ENCODE measurements at places on chromosomes 1 and 21.
A peak's percentile ranks its signal among the peaks of the same experiment; 100 is the strongest.

- peak; percentile 51 for DNase-seq
Observed at GRCh38 chr1:234617131-234617985, 7.4 kb upstream of the IRF2BP2 start.

DNA sequence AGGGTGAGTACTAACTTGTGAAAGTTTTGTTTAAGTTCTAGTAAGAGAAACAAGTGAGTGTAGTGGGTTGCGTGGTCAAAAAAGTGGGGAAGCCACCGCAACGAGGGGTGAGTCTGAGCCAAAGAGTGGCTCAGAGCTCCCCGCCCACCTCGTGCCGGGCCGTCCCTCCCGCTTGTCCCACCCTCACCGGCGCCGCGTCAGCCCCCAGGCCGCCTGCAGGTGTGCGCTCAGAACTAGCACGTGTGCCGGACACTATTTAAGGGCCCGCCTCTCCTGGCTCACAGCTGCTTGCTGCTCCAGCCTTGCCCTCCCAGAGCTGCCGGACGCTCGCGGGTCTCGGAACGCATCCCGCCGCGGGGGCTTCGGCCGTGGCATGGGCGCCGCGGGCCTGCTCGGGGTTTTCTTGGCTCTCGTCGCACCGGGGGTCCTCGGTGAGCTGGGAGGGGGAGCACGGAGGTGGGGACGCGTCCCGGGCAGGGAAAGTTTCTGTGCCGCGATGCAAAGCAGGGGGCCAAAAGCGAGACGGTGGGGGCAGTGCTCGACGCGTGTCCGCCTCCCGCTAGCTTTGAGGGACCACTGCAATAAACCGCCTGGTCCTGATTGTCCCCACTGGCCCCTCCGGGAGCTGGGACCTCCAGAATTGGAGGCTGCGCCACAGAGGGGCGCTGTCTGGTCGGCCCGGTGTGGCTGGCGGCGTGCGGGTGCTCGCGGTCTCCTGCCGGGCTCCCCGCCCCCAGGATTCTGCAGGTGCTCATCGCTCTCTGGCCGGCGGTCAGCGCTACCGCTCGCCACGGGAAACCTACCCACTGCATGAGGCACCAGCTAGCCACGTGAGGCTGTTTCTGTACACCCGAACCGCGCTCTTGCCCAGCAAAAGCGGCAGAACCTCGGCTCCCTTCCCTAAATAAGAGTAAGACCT, at the start of gene CR2:
CR2 (plus strand) TSS at position 283 of the 919 bp plus-strand sequence; CDS start at position 374, 91 bp downstream.
- peak; percentile 7 for DNase-seq

DNA sequence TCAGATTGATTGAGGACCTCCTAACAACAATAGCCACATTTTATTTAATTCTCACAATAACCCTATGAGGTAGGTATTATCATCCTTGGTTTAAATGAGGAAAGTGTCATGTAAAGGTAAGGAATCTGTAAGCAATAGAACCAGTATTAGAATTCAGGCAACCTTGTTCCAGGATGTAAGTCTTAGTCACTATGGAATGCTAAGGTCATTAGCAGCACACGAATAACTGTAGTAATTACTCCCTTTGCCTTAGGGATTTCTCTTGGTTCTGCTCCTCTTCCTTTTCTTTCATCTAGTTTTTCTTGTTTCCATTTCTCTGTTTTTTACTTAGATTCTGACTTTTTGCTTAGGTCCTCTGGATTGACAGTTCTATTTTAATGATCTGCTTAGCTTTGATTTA, 23.1 kb upstream of the ATP6V1G3 start:
- DNase-seq, result no peak

GRCh38 chr1:24452922-24453485, 37.4 kb downstream of the NIPAL3 start:
- DNase-seq, result no peak

GRCh38 chr1:226981838-226982237, 41.7 kb downstream of the COQ8A start:
- no peak for DNase-seq

DNA sequence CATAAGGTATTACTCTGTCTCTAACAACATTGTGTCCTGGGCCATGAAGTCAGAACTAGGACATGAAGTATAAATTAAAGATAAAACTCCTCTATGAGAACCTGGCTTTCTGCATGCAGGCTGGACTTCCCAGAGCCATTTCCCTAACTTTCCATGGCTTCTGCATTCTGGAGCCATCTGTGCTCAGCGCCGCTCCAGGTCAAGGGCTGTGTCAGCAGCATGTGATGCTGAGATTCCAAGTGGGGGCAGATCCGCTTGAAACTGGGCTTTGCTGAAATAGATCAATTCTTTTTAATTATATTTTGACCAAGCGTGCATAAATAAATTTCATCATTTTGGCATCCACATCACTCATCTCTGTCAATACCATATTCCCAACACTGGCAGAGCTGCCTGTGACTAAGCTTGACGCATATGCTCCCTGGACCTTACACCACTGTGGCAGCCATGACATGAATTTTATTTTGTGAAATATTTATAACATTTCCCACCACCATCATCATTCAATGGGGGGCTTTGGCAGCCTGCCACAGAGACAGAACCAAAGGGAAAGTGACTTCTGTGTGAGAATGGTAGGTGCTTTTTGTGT, 110.4 kb upstream of the KCNK1 start:
- no peak for DNase-seq

- peak; percentile 38 for DNase-seq
Observed at GRCh38 chr1:156033011-156033410, 12.3 kb upstream of the SSR2 start.

DNA sequence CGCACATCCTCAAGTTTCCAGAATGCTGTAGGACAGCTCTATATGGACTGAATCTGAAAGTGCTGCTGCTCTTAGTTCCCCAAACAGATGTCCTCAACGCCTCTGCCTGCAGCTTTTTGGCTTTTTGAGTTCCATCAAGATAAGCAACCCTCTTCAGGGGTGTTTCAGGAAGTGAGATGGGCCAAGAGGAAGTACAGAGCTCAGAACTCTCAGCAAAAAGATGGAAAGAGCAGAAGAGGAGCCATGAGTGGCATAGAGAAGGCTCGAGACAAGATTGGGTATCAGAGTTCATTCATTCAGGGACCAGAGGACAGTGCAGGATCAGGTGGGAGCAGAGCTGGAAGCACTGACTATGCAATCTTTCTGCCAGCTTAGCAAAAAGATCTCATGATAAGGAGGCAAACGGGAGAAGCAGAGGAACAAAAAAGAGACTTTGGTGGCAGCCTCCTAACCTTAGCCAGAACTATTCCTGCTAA, at the start of the genes ADORA3 and TMIGD3:
ADORA3 (minus strand) TSS at position 49 of the 476 bp plus-strand sequence. CDS start 279 bp downstream, outside the sequence.
TMIGD3 (minus strand) TSS at position 49 of the 476 bp plus-strand sequence. CDS start 279 bp downstream, outside the sequence.
- DNase-seq, result no peak

DNA sequence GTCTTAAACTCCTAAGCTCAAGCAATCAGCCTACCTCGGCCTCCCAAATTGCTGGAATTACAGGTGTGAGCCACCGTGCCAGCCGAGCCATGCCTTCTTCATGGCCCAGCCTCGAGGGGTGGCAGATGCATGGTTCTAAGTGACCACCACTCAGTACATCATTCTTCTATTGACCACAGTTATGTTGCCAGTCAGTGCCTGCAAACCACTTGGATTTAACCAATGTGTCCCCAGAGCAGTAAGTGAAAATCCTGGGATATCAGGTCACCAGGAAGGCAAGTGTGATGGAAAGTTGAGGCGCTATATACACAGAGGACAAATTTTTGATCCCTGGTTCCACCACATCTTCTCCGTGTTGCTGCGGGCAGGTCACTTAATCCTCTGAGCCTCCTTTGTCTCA, 37.0 kb upstream of the RD3 start:
- no peak for DNase-seq

- DNase-seq, result peak; percentile 34
Observed at GRCh38 chr1:242017580-242018233, 18.8 kb upstream of the MAP1LC3C start.

DNA sequence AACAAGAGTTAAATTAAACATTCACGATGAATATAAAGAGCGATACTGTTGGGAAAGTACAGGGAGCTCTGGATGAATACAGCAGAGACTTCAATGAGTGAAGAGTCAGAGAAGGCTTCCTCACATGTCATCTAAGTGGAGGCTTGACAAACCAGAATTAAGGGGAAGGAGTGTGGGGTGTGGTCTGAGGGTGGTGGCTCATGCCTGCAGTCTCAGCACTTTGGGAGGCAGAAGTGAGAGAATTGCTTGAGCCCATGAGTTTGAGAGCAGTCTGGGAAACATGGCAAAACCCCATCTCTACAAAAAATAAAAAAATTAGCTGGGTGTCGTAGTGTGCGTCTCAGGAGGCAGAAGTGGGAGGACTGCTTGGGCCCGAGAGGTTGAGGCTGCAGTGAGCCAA, 8.7 kb downstream of the SDHB start:
- no peak for DNase-seq

DNA sequence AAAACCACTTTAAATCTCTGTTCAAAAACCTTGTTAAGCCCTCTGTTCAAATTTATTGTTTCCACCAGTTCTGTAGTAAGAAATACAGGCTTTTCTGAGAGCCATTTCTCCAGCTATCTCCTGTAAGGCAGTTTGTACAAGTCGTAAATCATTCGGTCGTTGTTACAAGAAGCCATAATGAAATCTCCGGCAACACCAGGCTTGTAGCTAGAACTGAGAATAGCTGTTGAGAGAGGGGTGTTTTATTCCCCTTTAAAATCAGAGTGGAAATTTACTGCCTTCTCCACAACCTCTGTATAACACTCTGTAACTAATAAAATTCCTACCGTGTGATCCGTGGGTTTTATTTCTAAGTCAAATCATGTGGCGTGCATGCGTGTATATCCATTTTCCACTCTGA, 335.8 kb upstream of the KAZN start:
- no peak for DNase-seq

GRCh38 chr1:172277275-172277674, 143.2 kb upstream of the C1orf105 start:
- peak; percentile 71 for DNase-seq

DNA sequence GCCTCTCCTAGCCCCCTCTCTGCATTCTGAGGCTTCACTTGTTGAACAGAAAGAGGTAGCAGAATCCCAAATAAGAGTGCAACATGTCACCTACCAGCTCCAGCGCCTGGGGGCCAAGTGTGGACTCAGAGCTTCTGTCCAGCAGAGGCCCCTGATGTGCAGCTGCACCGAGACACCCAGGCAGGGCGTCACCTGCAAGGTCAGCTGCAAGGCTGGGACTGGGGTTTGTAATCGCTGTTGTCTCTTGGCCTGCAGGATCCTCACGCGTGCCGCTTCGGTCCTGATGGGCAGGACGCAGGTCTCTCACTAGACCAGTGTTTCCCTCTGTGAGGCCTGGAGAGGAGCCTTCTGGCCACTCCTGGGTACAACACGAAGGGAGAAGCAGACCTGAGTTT, 4.3 kb upstream of the SLX9 start:
- no peak for DNase-seq

DNA sequence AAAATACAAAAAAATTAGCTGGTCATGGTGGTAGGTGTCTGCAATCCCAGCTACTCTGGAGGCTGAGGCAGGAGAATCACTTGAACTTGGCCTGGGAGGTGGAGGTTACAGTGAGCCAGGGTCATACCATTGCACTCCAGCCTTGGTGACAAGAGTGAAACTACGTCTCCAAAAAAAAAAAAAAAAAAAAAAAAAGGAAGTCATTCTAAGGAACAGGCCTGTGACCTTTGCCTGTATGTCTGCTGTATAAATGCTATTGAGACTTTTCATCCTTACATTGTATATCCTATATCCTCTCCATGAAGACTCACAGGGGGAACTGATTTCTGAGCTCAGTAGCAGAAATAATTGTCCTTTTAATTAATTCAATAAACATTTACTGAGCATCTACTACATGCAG, 7.5 kb upstream of the CTPS1 start:
- no peak for DNase-seq

DNA sequence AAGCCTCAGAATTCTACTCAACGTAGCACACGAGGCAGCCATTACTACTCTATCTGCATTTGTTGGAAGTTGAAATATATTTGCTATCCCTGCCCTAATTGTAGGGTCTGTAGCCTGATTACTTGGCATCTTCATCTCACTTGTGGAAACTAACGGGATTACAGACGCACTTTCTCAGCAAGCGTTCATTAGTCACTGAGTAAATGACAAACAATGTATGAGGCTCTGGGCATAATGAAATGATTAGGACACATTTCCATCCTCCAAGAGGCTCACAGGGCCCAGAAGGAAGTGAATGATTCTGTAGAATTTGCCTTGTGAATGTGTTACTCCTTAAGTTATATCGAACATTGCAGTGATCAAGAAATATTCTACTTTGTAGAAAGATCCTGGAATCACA, 78.1 kb downstream of the KIF26B start:
- DNase-seq, result no peak

DNA sequence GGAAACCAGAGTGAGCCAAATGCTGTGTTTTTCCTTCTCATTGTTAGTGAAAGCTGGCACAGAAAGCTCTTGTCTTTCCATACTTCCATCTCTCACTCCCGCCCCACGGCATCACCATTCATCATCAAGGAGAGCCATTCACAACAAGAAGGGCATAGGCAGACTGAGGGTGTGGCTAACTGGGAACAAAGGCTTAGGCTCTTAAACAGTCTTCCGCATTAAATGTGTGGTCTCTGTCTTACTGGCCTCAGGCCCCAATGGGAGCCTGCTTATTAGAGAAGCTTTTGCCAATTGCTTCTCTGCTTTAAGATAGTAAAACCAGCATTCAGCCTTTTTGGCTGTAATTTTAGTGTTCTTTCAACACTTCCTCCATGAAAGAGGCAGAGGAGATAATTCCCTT, 51.4 kb downstream of the TNFSF18 start:
- no peak for DNase-seq

- DNase-seq, result peak; percentile 60
Observed at GRCh38 chr1:154730259-154730658, 122.3 kb upstream of the ADAR start.

- no peak for DNase-seq
Observed at GRCh38 chr1:23643736-23644554, 47.7 kb upstream of the RPL11 start.

- no peak for DNase-seq
Observed at GRCh38 chr1:36748466-36748865, 265.8 kb upstream of the CSF3R start.

DNA sequence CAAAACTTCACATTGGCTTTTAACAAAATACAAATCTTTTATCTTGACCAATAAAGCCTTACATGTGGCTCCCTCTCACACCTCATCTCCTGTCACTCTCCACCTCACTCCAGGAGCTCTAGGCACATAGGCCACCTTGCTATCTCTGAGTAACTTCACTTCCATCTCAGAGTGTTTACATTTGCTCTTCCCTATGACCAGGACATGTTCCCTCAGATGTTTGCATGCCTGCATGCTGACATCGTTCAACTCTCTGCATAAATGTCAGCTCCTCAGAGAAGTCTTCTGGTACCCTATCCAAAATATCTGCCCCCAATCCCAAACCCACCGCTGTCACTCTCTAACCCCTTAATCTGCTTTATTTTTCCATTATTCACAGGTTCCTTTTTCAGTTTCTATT, 110.9 kb downstream of the TOMM20 start:
- peak; percentile 36 for DNase-seq

DNA sequence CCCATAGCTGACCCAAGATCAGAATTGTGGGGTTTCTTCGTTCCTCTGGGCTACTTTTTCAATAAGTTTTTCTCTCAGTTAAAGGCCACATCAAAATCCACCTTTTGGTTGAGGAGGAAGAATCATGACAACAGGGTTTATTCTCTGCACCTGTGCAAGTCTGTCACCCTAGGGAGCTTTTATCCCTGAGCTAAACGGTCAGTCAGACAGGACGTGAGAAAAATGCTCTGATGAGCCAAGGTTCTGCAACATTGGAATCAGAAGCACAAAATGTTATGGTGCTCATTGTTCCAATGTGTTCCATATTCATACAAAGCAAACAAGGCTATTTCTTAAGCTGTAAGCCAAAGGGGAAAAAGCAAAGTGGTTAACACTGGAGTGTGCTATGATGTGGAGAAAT, 7.4 kb upstream of the ERICH3 start:
- no peak for DNase-seq
